ENCODE measurements at places on chromosomes 12 and 14. TPM values are rescaled to one million over a fixed set of nuclear protein-coding genes. Genes with fewer than 3 reads are reported as not detected.

The SSPN gene
- total RNA-seq: 13.9 TPM

The ASPG gene
- total RNA-seq: not detected

The CFAP251 gene
- total RNA-seq: 4.6 TPM

The CKAP4 gene
- total RNA-seq: 27.2 TPM

The OR11H6 gene
- not detected for total RNA-seq

The GPR137C gene
- total RNA-seq: 0.34 TPM

The MMP17 gene
- total RNA-seq: 4.6 TPM

All from subcutaneous adipose tissue (tissue), 4 donors.